NCI-H1092 (cell line): ENCODE measurements at places on chromosomes 7 and 10.

DNA sequence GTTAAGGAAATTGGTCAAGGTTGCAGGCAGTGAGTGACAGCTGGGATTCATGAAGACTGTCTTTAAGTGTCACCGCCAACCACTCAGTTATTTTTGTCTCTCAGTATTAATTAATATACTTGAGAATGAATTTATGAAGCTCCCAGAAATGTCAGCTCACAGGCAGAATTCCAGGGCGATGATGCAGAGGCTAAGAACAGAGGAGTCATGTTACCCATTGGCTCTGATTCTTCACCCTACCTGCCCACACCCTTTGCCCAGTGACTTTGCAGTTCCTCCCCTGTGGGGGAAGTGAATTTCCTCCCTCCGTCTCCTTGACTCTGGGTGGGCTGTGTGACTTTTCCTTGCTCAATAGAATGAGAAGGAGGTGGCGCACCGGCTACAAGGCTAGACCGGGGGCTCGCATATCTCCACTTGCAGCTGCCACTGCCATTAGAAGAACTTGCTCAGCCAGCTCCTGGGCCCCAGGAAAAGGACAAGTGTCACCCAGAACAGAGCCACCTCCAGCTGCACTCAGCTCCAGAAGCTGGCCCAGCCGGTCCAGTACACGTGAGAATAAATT lies 157.1 kb upstream of the PRKCQ start:
- DNase-seq, result no peak

DNA sequence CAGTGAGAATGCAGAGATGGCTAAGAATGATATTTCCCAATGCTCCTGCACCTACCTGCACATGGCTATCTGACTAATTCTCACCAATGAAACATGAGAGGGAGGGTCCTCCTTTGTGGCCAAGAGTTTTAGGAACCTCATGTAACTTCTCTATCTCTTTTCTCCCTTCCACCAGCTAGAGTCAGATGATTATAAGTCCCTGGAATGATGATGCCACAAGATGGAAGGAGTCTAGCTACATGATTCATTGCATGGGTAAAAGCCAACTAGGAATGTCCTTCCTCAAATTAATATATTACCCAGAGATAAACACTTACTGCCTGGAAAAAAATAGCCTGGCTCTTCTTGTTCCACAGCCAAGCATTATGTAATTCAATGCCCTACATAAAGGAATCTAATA lies 55.1 kb upstream of the AASS start:
- DNase-seq, result no peak

GRCh38 chr10:49050366-49050765 lies 65.0 kb downstream of the VSTM4 start:
- no peak for DNase-seq

DNA sequence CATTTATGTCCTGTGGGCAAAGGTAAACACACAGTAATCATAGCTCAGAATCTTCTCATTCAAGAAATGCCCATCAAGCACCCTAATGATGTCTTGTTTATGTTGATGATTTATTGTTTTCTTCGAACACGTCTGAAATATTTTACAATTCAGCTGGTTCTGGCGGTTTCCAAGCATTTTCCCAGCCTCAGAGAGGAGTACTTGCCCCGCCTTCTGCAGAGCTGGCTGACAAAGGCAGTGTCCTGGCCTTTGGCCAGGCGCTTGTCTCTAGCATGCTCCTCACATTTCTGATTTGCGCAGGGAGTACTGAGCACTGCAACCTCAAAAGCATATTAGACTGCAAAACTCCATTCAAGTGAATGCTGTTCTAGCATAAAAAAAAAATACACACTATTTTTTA lies 314.2 kb upstream of the GNAI1 start:
- peak; percentile 84 for DNase-seq

GRCh38 chr7:133391206-133391605 lies 138.3 kb downstream of the EXOC4 start:
- no peak for DNase-seq

DNA sequence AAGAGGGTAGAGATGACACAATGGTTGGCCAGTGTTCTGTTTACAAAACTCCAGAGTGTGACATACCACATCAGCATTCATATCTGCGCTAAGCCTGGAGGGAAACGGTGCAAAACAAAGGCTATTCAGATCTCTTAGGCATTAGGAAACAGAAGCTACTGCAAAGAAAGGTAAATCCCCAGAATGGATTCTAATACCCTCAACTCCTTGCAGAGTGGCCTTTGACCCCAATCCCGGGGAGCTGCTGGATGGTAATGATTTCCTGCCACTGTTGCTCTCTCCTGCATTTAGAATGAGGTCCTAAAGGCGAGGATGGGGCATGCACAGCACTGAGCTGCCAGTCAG lies 65.2 kb downstream of the AOAH start:
- DNase-seq, result no peak

GRCh38 chr7:93475811-93476210 lies 98.7 kb downstream of the CALCR start:
- DNase-seq, result no peak

- DNase-seq, result no peak
These were observed 621.2 kb downstream of the REEP3 start for GRCh38 chr10:64142395-64142794.

GRCh38 chr7:1883031-1883761 lies 213.1 kb downstream of the ELFN1 start:
- DNase-seq, result no peak

GRCh38 chr7:24885305-24885704 lies 94.7 kb downstream of the OSBPL3 start:
- no peak for DNase-seq

DNA sequence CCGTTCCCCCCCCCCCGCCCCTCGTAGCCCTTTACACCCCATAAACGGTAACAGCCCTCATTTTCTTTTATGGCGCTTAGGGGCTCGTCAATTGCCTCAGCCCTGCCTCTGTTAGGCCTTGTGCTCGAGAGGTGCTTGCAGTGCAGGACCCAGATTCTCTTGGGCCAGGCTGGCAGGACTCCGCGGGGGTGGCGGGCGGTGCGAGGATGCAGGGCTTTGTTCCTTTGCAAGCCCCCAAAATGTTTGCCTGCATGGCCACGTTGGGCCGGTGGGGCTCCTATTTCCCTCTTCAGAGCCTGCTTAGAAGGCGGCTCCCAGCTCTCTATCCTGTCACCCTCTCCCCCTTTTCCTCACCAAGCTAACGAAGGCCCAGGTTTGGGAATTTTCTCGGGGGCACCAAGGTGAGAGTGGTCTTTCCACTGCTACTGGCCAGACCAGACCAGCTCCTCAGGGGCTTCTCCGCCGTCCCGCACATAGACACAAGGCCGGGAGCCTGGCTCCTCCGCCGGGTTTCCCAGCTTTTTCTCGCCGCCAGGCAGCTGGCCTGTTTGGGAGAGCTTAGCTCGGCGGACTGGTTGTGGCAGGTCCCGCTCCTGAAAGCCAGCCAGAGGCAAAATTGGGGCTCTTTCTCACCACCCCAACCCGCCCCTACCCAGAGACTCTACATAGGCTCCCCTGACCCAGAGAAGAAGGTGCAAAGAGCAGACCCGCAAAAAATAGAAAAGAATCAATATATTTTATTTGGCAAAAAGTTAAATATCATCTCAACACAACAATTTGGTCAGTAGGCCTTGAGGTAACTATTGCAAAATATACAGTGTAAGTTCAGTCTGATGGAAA lies 3.4 kb downstream of the HOXA9 start:
- DNase-seq, result no peak

DNA sequence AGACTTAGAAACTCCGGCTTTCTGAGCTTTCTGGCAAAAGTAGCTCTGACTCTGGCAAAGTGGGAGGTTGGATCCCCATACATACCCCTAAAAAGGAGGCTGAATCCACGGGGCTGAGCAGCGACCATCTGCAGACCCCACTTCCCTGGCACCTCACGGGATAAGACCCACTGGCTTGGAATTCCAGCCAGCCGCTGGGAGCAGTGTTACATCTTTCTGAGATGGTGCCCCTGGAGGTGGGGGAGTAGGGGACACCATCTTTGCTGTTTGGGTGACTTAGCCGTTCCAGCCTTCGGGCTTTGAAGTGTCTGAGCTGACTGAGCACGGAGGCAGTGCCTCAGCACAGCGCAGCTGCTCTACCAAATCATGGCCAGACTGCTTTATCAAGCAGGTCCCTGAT lies 45.0 kb upstream of the GRM3 start:
- DNase-seq, result no peak

GRCh38 chr7:116952635-116953371 lies 498 bp upstream of the ST7 start:
- DNase-seq, result peak; percentile 61

DNA sequence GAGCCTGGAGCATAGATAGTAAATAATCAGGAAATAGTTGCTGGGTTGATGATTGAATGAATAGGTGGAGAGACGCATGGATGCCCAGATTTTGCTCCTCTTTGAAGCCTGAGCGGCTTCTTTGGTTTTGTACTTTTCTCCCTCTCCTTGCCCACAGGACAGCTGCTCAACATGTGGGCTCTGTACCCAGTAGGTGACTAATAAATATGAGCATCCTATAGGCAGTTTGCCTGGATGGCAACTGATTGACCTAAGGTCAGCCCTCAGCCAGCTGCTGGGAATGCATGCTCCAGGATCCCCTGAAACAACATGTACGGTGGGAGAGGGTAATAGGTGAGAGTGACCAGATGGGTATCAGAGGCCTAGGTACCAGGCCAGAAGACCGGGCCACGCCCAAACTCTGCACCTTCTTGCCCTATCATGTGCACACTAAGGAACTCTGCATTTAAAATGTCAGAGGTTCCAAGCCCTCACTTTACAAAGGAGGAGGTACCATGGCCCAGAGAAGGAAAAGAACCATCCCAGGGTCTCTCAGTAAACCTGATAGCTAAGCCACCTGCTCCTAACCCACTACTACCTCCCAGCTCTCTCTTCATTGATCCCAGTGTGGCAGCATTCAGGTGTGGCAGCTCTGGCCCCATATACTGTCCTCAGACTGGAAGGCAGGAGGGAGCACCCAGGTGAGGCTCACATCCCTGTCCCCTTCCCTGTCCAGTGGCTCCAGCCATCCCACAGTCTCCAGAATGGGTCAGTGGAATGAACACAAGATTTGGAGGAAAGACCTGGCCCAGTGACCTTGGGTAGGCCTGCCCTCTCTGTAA lies 2.7 kb upstream of the ZCCHC24 start:
- DNase-seq, result no peak

GRCh38 chr7:732556-732955 lies 5.5 kb upstream of the PRKAR1B start:
- no peak for DNase-seq

DNA sequence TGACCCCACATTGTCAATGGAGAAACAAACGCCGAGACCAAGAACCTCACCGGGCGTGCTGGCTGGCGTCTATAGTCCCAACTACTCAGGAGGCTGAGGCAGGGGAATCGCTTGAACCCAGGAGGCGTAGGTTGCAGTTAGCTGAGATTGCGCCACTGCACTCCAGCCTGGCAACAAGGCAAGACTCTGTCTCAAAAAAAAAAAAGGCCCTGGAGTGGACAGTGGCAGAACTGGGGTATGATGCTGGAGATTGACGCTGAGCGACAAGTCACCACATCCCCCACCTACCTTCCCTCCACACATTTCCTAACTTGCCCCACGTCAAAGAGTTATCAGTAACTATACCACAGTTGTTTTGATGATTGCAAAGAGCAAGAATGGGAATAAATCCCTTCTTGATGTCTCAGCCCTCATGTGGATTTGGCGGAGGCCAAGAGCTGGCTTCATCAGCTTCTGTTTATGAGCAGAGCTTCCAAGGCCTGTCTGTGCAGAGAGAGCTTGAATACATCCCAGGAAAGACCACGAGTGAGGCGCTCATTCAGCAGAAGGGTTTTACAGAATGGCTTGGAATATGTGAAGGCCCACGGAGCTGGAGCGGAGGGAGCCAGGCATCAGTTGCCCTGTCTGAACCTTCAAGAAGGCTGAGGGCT lies 28.0 kb upstream of the TNS3 start:
- DNase-seq, result no peak

DNA sequence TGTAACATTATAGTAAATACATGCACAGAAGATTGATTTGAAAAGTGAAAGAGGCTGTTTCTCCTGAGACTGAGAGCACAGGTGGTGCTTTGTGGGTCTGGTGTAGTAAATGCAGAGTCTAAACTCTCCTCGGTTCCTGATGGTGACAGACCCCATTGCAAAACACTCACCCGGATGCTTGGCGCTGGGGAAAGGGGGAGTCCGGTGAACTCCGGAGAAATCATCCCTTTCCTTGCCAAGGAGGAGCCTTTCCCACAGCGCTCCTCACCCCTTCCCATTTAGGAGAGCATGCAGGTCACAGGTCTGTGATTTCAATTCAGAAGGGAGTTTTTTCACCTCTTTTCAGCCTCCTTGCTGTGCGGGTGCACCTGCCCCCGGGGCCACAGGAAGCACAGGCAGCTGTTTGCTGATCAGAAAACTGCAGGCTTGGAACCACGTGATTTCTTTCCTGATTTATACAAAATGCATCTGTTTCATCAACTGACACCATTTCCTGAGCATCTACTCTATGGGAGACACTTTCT lies 75.6 kb upstream of the LYZL2 start:
- DNase-seq, result no peak

DNA sequence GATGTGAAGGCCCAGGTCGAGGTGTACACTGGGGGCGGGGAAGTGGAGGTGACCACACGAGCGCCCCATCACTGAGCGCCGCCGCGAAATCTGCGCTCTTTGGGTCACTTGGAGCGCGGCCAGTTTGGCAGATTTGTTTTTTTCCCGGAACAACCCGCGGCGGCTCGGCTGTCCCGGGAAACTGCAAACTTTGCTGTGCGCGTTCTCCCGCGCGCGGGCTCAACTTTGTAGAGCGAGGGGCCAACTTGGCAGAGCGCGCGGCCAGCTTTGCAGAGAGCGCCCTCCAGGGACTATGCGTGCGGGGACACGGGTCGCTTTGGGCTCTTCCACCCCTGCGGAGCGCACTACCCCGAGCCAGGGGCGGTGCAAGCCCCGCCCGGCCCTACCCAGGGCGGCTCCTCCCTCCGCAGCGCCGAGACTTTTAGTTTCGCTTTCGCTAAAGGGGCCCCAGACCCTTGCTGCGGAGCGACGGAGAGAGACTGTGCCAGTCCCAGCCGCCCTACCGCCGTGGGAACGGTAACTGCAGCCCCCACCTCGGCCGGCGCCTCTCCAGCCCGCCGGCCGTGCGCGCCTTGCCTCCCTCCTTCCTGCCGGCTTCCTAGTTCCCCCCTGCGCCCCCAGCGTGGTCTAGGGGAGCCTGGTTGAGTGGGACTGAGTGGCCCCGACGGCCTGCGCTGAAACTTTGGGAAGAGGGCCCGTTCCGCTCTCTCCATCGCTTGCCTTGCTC lies at the start of gene CASP7:
CASP7 (plus strand) TSS at position 450 of the 727 bp plus-strand sequence. CDS start 17,582 bp downstream, outside the sequence.
- DNase-seq, result peak; percentile 21

GRCh38 chr10:124918191-124918830 lies 23.6 kb upstream of the ZRANB1 start:
- DNase-seq, result no peak

GRCh38 chr10:99858849-99859248 lies 76.4 kb downstream of the ABCC2 start:
- DNase-seq, result no peak

- DNase-seq, result peak; percentile 54
These were observed 40.3 kb downstream of the NRCAM start for GRCh38 chr7:108415821-108416536.

DNA sequence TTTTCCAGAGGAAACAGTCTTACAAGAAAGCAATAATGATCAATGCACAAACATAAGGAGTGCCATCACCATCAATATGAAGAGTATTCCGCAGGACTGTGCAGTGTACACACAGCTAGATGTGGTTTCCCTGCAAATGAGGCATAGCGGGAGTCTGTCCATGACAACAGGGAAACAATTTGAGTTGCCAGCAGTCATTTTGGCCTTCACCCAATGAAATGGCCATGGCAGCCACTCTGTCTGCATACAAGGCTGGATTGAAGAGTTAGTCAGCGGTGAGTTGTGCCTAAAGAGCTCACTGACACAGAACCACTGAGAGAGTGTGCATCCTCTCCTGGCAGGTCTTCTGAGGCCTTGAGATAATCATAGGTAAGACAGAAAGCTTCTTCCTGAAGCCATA lies 303.3 kb downstream of the IPMK start:
- DNase-seq, result peak; percentile 10
